ENCODE measurements at places on chromosomes 6 and 20.

GRCh38 chr6:14734416-14735340, 511.2 kb upstream of the JARID2 start:
- no peak for DNase-seq

- no peak for DNase-seq
Observed at GRCh38 chr6:159008656-159009288, 8.8 kb upstream of the RSPH3 start.

DNA sequence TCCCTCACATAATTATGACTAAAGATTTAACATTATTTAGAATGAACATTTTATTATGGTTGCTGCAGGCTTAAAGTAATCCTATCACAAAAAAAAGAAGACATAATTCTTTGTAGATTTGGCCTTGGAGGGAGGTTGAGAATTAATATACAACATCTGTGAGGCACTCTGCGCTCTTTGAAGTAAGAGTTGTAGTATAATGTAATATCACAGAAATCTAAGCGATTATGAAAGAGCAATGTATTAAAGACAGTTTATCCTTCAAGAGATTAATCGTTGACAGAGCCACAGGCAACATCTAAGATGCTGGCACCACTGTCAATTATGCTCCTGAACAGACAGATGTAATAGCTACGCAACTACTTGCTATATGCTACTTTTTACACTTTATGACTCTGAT, 946.8 kb downstream of the GRIK2 start:
- no peak for DNase-seq

DNA sequence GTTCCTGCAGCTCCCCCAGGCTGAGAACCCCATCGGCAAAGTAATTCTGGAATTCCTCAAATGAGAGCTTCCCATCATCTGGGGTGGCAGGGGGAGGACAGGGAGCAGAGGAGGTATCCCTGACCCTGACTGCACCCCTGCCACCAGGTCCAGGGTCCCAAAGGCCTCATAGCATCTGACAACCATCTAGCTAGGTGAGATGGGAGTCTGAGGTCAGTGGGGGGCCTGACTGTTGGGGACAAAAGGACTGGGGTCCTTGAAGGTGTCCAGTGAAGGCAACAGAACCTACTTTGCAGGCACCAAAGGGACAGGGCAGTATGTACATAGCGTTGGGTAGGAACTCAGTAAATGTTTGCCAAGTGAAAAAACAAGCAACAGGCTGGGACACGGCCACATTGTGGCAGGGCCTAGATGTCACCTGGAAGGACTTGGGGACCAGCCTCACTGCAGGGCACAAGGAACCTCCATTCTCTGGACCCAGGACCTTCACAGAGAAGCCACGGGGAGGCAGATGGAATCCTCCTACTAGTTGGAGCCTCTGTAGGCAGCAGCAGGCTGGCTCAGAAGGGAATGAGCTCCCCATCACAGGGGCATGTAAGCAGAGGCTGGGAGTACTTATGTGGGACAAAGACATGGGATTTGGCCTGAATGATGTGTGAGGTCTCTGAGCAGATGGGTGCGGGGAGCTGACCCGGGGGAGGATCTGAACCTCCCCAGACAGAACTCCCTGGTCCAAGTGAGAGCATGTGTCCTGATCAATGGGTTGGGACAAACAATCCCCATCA, 3.3 kb downstream of the NECAB3 start:
- DNase-seq, result no peak

DNA sequence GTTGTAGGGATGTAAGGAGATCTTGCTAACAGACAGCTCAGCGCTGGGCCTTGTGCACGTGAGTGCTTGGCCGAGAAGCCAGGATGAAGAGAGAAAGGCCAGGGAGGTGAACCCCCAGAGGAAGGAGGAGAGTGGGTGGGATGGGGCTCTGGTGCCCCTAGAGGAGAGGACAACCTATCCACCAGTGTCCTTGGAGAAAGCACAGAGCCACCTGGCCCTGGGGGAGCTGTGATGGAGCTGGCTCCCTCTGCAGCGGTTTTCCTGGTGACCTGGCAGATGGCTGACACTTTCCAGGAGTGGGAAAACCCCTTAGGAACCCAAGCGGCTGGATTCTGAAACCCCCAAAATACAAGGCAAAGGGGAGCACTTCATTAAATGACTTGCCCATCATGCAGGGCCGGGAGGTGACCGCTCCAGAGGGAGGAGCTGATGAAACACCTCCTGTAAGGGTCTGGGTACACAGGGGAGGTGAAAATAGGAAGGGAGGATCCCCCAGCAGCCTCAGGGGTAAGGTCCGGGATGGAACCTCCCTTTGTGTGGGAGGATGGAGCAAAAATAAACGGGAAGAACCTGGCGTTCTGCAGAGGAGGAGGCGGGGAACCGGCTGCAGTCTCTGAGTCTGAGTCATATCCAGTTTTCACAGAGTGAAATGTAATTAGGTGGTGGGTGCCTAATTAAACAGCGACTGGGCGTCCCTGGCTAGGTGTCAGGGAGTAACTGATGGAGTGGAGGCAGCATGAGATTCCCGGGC, 80.4 kb downstream of the SULF2 start:
- DNase-seq, result no peak

- DNase-seq, result no peak
Observed at GRCh38 chr20:38166703-38167233, 1.7 kb upstream of the TGM2 start.

GRCh38 chr20:49747707-49748524, 34.2 kb upstream of the B4GALT5 start:
- DNase-seq, result no peak

DNA sequence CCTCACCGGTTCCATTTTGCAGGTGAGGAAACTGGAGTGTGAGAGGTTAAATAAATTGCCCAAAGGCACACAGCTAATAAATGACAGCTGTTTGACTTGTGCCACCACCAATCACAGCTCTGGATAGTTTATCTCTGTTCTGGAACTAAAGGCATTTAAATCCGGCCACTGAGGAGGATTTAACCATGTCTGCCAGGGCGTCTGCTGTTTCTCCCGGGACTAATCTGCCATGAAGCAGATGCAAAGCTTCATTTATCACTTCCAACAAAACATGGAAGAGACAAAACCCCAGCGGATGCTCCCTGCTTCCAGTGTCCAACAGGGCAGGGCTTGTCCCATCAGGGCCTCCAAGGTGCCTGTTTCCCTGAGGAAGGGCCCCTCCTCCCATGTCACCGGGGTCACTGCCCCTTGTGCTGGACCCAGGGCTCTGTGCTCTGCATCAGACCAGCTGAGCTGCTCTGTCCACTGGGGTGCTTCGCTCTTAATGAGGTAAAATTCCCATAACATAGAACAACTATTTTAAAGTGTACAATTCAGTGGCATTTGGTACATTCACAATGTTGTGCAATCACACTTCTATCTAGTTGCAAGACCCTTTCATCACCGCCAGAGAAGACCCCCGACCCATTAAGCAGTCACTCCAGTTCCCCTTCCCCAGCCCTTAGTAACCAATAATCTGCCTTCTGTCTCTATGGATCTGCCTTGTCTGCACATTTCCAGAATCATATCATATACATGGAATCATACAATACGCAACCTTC, 244.3 kb downstream of the PTPRT start:
- DNase-seq, result no peak

GRCh38 chr6:79420054-79420453, 117.2 kb downstream of the LCA5 start:
- no peak for DNase-seq

GRCh38 chr6:39083231-39083634, 31.8 kb downstream of the SAYSD1 start:
- no peak for DNase-seq

DNA sequence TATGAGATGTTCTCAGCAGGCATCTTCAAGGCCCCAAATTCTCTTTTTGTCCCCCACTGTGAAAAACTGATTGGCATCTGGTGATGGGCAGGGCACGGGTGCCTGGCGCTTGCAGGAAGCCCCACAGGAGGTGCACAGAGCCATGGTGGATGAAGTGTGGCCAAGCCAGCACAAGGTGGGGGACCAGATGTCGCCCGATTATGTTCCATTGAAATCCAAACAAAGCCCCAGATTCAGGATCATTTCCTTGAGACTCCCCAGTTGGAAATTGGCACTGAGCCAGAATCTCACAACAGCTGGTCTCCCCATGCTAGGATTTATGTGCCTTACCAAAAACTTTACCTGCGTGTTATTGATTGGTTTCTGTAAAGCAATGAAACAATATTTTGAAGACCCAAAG, 186.1 kb downstream of the ADAT2 start:
- DNase-seq, result no peak

GRCh38 chr6:71933881-71934280, 47.5 kb downstream of the RIMS1 start:
- DNase-seq, result no peak

- DNase-seq, result no peak
Observed at GRCh38 chr6:140644017-140644416, 1269.6 kb upstream of the CITED2 start.

GRCh38 chr6:159691963-159692287, 1.1 kb downstream of the SOD2 start:
- no peak for DNase-seq

GRCh38 chr6:131728296-131728939, 17.6 kb upstream of the CTAGE9 start:
- no peak for DNase-seq

GRCh38 chr6:152223636-152224035, 413.5 kb downstream of the SYNE1 start:
- DNase-seq, result no peak

DNA sequence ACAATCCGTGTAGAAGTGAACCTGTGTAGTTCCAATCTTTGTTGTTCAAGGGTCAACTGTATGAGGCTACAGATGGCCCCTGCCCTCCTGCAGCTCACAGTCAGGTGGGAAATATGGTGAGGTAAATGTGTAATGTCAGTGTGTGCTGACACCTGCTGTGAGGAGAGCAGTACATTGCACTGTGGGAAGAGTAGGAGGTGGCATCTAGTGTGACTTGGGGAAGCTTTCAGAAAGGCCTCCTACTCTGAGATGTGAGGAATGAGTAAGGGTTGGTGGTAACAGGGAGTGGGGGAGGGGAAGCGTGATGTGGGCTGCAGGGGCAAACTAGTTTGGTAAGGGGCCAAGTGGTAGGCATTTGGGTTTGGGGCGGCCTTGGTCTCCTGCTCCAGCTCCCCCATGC, 188.8 kb downstream of the FARS2 start:
- no peak for DNase-seq

GRCh38 chr20:10260316-10260715, 41.7 kb downstream of the SNAP25 start:
- DNase-seq, result no peak

DNA sequence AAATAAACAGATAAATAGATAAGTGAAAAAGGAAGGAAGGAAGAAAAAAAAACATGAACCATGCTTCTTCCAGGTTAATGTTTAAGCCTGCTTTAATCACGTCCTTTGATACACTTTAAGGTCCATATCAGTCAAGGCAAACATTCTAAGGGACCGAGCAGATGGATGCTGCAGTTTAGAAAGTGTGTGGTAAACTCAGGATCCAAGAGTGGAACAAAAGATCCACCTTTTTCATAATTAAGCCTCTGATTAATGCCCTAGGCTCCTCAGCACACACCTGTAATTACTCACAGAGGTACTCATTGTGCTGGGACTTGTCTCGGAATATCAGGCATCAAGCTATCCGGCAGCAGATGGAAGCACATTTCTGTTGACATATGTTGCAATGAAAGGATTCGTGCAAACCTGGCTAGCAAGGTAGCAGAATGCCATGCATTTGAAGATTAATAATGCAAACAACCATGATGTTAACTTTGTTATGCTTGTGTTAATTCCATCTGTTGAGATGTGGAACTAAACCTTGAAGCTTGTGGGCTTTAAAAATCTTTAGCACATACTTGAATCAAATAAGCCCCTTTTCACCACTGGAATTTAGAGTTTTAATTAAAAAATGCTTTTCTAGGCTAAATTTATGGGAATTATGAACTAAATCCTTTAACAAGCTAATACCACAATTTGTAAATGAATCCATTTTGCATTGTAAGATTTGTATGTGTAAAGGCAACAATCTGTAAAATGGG, 163.7 kb downstream of the RALGAPA2 start:
- no peak for DNase-seq

DNA sequence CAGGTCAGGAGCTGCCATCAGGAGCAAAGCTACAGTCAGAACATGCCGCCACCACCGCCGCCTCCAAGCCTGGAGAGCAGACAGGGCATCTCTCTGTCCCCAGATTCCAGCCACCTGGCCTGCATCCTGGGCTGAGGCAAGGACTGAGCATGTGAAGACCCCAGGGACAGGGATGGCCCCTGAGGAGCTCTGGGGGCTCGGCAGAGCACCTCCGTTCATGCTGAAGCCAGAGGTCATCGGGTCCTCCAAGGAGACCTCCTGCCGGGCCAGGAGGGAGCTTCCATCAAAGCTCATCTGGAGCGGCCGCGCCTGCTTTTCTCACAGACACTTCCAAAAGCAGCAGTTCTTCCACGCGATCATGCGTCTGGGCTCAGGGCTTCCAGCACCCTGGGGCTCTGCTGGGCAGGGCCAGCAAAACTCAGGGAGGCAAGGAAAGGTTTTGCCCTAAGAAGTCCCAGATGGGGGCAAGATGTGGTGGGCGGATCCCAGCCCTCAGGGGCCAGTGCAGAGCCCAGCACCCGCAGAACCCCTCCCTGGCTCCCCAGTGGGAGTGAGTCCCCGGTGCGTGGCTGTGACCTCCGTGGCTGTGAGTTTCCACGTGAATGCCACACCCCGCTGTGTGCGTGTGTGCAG, 138.4 kb downstream of the TAF4 start:
- no peak for DNase-seq

DNA sequence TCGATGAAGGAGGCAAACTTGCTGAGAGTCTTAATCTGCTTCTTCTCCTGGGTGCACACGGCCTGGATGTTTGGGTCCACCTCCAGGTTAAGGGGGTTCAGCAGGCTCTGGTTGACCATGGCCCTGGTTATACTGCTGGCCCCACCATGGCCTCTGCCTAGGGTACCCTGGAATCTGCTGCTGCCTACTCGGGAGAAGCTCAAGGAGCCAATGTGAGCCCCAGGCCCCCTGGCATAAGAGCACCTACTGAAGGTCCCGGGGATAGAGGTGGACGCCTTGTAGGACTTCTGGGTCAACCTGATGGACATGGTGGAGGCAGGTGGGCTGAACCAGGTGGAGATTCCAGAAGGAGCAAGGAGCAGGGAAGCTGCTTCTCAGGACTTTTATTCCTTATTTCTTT, 17.9 kb upstream of the FKBP1C start:
- DNase-seq, result no peak

DNA sequence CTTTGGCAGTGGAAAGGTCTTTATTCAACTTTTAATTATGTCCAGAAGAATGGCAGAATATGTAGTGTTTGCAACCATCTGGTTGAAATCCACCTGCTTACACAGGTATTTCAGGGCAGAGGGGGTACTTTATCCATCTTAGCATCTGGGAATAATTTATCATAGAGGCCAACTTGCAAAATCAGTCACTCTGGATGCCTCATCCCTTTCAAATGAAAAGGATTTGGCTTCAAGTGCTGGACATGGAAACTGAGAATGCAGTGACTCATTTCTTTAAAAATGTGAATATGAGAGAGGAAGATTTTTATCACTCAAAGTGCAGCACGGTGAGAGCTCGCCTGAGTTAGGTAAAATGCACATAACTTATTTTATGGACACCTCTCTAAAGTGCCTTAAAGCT, 758.3 kb downstream of the KIF16B start:
- DNase-seq, result no peak

DNA sequence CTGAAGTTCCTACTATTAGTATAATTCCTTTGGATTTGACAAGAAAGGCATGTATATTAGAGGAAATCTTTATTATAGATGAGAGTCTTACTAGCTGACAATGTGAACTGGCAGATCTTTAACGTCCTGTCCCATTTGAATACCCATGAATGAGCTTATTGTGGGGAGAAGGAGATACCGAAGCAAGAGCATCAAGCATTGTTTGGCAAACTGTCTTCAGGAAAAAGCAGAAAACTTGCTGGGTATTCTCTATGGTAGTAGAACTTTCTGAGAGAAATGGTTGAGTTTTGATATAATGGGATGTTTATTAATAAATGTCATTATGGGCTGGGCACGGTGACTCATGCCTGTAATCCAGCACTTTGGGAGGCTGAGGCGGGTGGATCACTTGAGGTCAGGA, 18.3 kb downstream of the RSPO3 start:
- DNase-seq, result no peak
